ENCODE measurements at places on chromosomes 12 and 14. TPM values are rescaled to one million over a fixed set of nuclear protein-coding genes. Genes with fewer than 3 reads are reported as not detected.
A peak's percentile ranks its signal among the peaks of the same experiment; 100 is the strongest.

DNA sequence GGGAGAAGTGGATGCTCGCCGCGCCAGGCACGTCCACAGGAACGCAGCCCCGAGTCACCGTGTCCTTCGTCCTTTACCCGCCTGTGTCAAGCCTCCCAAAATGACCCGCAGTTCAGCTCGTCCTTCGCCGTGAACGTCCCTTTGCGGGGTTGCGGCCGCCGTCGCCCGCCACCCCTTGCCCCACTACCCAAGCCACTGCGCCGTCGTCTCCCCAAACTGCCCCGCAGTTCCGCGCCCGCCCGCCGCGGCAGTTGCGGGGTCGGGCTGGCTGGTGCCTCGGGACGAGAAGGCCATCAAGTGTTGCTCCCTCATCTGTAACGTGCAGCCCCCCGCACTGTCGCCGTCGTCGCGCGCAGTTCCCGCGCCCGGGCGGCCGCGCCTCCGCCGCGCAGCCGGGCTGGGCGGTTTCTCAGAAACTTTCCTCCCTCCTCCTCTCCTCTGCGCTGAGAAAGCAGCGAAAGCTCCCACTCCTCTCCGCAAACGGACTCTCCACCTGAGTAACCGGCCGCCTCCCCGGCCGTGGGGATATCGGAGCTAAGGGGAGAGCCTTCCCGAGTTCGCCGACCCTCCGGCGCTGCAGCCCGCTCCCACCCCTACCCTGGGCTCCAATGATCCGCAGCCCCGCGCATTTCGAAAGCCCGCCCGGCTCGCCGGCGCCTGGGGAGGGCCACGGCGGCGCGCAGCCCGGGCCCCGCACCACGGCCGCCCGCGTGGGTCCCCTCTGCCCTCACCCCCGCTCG, 6.7 kb downstream of the CDKN1B start:
- peak overlapping the region; percentile 94 for H3K27ac ChIP-seq
- peaks cover 14% of the 10 kb centered on the region for H3K36me3 ChIP-seq
- no peak for DNase-seq
- peaks cover 58% of the 10 kb centered on the region for H3K4me1 ChIP-seq
- peak overlapping the region; percentile 87 for H3K4me3 ChIP-seq

Gene FBXL14
- 6.4 TPM for total RNA-seq

GRCh38 chr12:113874999-113875561, 91.0 kb downstream of the RBM19 start:
- H3K4me3 ChIP-seq, result no peak overlapping the region
- peaks cover 8% of the 10 kb centered on the region for H3K36me3 ChIP-seq
- H3K27me3 ChIP-seq, result no peaks in the 10 kb centered on the region
- peak; percentile 90 for DNase-seq
- peaks cover 6% of the 10 kb centered on the region for H3K4me1 ChIP-seq
- peak overlapping the region; percentile 22 for H3K27ac ChIP-seq

Gene ANG
- 7.3 TPM for total RNA-seq

Gene ARL1
- total RNA-seq, result 127 TPM

Gene SETD3
- total RNA-seq, result 54.5 TPM

- H3K4me3 ChIP-seq, result peak overlapping the region; percentile 75
- peak overlapping the region; percentile 41 for H3K27ac ChIP-seq
- DNase-seq, result no peak
- peaks cover 5% of the 10 kb centered on the region for H3K27me3 ChIP-seq
- peaks cover 20% of the 10 kb centered on the region for H3K4me1 ChIP-seq
- H3K36me3 ChIP-seq, result no peaks in the 10 kb centered on the region
Measured at GRCh38 chr14:65170768-65171507, 68.6 kb upstream of the MAX start.

- no peak overlapping the region for H3K4me3 ChIP-seq
- no peak for DNase-seq
- H3K27ac ChIP-seq, result no peak overlapping the region
- H3K4me1 ChIP-seq, result peaks cover 6% of the 10 kb centered on the region
- peaks cover 13% of the 10 kb centered on the region for H3K27me3 ChIP-seq
Measured at GRCh38 chr12:108482717-108483212, 32.3 kb upstream of the FICD start.

DNA sequence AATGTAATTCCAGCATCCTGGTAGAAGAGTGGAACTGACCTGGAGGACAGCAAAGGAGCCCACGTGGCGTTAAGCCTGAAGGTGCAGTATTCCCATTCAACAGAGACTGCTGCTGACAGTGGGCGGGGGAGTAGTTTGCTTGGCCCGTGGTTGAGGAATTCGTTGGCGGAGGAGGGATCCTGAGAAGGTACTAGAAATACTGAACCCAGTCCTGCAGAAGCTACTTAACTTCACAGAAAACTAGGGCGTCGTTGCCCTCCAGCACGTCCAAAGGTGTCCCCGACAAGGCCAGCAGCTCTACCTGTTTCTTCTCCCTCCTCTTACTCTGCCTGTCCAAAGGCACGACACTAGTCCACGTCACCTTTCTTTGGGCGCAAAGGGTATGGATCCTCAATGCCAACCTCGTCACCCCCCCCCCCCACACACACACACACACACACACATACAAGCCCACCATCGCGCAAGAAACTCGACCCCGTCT, 303 bp downstream of the PUS7L start:
- H3K4me1 ChIP-seq, result peaks cover 19% of the 10 kb centered on the region
- H3K36me3 ChIP-seq, result peaks cover 5% of the 10 kb centered on the region
- H3K4me3 ChIP-seq, result peak overlapping the region; percentile 85
- DNase-seq, result no peak
- H3K27me3 ChIP-seq, result no peaks in the 10 kb centered on the region

Gene OTX2
- total RNA-seq, result not detected

DNA sequence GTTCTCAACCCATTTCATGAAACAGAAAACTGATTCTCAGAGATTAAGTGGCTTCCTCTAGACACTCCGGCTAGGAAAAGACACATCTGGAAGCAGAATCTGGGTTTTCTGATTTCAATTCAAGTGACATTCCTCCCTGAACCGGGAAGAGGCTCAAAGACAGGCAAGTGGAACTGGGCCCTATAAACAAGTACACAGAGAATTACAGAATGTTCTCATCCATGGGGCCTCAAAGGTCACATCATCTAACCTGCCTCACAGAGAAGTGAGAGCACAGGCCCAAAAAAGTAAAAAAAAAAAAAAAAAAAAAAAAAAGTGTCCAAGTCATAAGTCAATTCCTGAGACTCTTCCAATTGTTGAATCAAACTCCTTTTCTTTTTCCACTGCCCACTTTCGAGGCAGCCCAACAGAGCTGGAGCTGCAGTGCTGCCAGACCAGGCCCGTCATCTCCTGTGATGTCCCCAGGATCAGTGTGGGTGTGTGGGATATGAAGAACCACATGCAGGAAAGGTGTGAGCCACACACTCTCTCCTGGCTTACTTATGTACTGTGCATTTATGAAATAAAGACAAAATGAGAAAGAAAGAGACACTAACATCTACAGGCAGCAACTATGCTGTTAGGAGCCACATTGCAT, 2.8 kb upstream of the KRT1 start:
- H3K36me3 ChIP-seq, result no peaks in the 10 kb centered on the region
- H3K27me3 ChIP-seq, result peaks cover 79% of the 10 kb centered on the region
- H3K4me1 ChIP-seq, result no peaks in the 10 kb centered on the region

Gene GPX2
- total RNA-seq, result not detected

GRCh38 chr14:68041876-68042354, 222.3 kb downstream of the RAD51B start:
- peaks cover 45% of the 10 kb centered on the region for H3K4me1 ChIP-seq
- DNase-seq, result no peak
- H3K36me3 ChIP-seq, result no peaks in the 10 kb centered on the region

DNA sequence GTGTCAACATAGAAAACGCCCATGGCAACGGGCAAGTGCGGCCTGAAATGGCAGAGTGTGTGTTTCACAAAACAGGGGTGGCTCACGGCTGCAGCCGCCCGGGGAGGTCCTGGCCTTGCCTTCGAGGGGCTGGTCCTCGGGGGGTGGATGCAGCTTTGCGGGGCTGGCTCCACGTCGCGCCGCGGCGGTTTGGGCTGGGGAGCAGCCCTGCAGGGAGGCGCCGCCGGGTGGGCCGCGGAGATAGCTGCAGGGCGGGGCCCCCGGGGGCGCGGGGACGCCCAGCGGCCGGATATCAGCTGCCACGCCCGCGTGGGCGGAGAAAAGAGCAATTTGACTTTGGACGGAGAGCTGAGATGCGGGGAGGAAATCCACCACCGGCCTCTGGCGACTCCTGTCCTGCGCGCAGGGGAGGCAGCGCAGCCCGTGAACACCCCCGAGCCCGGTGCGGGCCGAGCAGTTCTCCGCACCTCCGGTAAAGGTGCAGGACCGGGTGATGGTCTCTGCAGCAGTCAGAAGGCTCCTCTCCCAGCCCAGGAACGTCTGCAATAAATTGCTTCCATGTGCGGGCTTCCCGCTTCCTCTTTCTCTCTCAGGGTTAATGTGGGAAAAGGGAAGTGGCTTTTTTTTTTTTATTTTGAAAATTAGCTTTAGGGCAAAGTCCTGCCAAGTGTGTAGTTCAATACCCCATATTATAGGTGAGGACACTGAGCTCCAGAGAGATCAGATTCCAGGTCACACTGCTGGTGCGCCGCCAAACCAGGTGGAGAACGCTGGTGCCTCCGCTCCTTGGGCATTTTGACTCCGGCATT, 110.5 kb downstream of the ARF6 start:
- peak; percentile 92 for DNase-seq
- no peaks in the 10 kb centered on the region for H3K36me3 ChIP-seq
- no peaks in the 10 kb centered on the region for H3K27me3 ChIP-seq
- peaks cover 52% of the 10 kb centered on the region for H3K4me1 ChIP-seq
- peak overlapping the region; percentile 98 for H3K27ac ChIP-seq
- peak overlapping the region; percentile 57 for H3K4me3 ChIP-seq

DNA sequence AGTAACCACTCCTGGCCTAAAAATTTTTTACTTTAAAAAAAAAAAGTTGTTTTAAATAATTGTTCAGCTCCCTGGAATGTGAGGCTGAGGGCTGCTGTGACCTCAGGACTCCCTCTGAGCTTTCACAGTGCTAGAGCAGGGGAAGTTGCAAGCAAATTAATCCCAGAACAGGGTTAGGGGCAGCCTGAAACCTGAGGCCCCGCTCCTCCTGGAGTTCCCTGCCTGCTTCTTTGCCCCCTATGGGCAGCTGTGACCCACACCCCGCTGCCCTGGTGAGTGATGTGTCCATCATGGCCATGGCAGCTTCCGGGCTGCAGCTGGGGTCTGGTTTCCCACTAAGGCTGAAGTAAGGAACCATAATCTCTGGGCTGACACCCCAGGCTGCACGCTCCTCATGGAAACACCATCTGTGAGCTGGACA, 9.5 kb downstream of the RITA1 start:
- H3K27me3 ChIP-seq, result no peaks in the 10 kb centered on the region
- H3K36me3 ChIP-seq, result no peaks in the 10 kb centered on the region
- no peak for DNase-seq

GRCh38 chr14:101017209-101017608, 113.7 kb upstream of the RTL1 start:
- peaks cover 9% of the 10 kb centered on the region for H3K4me1 ChIP-seq
- H3K36me3 ChIP-seq, result no peaks in the 10 kb centered on the region
- H3K27me3 ChIP-seq, result no peaks in the 10 kb centered on the region
- H3K4me3 ChIP-seq, result no peak overlapping the region
- no peak overlapping the region for H3K27ac ChIP-seq

DNA sequence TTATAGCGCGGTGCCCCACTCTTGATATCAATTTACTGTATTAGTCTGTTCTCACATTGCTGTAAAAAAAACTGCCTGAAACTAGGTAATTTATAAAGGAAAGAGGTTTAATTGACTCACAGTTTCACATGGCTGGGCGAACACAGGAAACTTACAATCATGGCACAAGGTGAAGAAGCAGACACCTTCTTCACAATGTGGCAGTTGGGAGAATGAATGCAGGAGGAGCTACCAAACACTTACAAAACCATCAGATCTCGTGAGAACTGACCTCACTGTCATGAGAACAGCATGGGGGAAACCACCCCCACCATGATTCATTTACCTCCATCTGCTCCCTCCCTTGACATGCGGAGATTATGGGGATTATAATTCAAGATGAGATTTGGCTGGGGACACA, 42.3 kb downstream of the FBXO34 start:
- no peak overlapping the region for H3K4me3 ChIP-seq
- no peaks in the 10 kb centered on the region for H3K27me3 ChIP-seq
- H3K4me1 ChIP-seq, result peaks cover 19% of the 10 kb centered on the region
- H3K27ac ChIP-seq, result no peak overlapping the region
- H3K36me3 ChIP-seq, result peaks cover 8% of the 10 kb centered on the region

- peaks cover 58% of the 10 kb centered on the region for H3K4me1 ChIP-seq
- H3K27me3 ChIP-seq, result no peaks in the 10 kb centered on the region
- H3K4me3 ChIP-seq, result no peak overlapping the region
- no peak overlapping the region for H3K27ac ChIP-seq
- no peak for DNase-seq
Measured at GRCh38 chr14:73762375-73762822, 48.2 kb upstream of the PNMA1 start.

DNA sequence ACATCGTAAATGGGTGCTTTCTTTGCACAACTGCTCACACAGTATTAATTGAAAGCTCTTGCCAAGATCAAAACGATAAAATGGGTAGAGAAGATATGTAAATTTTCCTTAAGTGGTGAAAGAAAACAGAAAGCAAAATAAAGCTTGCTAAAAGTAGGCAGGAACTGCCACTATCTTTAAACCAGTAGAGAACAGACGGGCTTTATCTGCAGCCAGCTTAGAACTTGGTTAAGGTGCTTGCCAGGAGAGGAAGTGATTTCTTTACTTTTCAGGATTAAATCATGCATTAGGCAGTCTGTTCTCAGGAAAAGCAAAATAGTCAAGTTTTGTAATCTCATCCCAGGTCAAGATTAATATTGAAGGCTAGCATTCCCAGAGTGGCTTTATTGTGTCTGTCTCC, 56.9 kb upstream of the CCDC175 start:
- H3K4me1 ChIP-seq, result peaks cover 7% of the 10 kb centered on the region
- DNase-seq, result no peak
- no peak overlapping the region for H3K4me3 ChIP-seq
- H3K36me3 ChIP-seq, result no peaks in the 10 kb centered on the region

GRCh38 chr12:117497407-117497806, 136.0 kb upstream of the NOS1 start:
- no peaks in the 10 kb centered on the region for H3K36me3 ChIP-seq
- no peak for DNase-seq
- H3K27me3 ChIP-seq, result peaks cover 13% of the 10 kb centered on the region
- H3K4me1 ChIP-seq, result peaks cover 6% of the 10 kb centered on the region

Gene PPM1H
- 55.9 TPM for total RNA-seq

DNA sequence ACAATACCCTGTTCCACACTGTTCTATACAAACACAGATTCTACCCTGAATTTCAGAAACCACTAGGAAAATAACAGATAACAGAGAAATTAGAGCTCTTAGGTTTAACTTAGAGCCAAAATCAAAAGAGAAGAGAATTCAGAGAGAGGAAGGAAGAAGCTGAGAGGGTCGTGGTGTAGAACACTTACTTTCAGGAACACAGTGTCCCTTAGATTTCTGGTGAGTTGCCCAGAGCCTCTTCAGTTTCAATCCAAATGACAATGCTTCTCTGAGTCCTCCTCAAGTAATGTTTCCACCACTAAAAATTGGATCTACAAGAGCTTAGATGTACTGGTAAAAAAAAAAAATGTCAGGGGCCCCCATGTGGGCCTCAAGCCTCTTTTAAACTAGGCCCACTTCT, 2.6 kb downstream of the YAF2 start:
- peak overlapping the region; percentile 88 for H3K27ac ChIP-seq
- no peaks in the 10 kb centered on the region for H3K27me3 ChIP-seq
- no peak for DNase-seq
- peak overlapping the region; percentile 65 for H3K4me3 ChIP-seq

GRCh38 chr14:61466249-61466904, 145.0 kb downstream of the PRKCH start:
- no peaks in the 10 kb centered on the region for H3K27me3 ChIP-seq
- peaks cover 86% of the 10 kb centered on the region for H3K4me1 ChIP-seq
- H3K27ac ChIP-seq, result peak overlapping the region; percentile 90

Gene MEG3
- total RNA-seq, result not detected

Data from chondrocyte (in vitro differentiated cells).